ENCODE measurements at places on chromosomes 4 and X. TPM values are rescaled to one million over a fixed set of nuclear protein-coding genes. Genes with fewer than 3 reads are reported as not detected.

- no peak for DNase-seq
These were observed 244.3 kb downstream of the GPAT3 start for GRCh38 chr4:83780053-83780733.

DNA sequence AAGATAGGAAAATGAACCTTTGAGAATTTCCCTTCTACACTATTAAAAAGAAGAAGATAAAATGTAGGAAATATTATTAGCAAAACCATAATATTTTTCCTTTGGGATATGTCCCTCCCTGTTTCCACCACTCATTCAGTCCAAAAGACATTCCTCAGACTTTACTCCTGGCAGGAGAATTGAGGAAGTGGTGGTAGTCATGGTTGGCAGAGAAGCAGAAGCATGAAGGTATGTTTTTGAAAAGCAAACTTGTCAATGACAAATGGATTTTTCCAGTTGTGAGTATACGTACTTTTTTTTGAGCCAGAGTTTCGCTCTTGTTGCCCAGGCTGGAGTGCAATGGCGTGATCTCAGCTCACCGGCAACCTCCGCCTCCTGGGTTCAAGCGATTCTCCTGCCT is 13.7 kb downstream of the STAG2 start:
- DNase-seq, result no peak

DNA sequence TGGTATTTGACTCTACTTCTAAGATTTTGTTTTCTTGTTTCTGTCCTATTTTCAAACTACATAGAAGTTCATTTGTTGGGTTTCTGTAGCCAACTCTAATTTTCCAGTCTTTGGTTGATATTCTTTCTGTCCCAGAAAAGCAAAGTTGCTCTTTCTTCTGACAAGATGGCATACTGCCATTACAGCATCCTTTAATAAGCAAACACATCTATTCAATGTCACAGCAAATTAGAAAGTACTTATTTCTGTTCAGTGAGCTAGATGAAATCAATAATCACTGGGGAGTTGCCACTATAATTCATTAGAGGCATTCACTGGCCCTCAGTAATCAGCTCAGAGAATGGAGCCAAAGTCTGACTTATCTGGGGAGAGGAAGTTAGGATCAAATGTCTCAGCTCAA is 1258.0 kb upstream of the IGFBP7 start:
- DNase-seq, result no peak

CYTL1 gene
- total RNA-seq, result not detected

- DNase-seq, result no peak
These were observed 118.9 kb upstream of the GPC4 start for GRCh38 chrX:133534172-133534571.

DNA sequence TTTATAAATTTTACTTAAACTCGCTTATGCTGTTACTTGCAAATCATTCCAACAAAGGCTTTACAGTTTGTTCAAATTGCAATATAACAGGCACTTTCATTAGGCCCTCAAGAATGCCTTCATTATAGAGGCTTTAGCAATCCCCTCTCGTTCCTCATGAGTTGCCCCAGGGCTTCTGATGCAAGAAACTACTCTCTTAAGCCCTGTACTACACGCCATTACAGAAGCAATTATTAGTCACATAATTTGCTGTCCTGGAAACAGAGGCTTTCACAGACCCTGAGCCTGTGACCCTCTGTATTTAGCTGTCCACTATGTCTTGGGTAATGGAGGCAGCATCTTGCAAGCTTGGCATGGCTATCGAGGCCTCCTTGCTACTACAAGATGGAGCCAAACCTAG is 965.9 kb upstream of the DIAPH2 start:
- DNase-seq, result no peak

- DNase-seq, result no peak
These were observed 191.0 kb upstream of the EMCN start for GRCh38 chr4:100708776-100709175.

DNA sequence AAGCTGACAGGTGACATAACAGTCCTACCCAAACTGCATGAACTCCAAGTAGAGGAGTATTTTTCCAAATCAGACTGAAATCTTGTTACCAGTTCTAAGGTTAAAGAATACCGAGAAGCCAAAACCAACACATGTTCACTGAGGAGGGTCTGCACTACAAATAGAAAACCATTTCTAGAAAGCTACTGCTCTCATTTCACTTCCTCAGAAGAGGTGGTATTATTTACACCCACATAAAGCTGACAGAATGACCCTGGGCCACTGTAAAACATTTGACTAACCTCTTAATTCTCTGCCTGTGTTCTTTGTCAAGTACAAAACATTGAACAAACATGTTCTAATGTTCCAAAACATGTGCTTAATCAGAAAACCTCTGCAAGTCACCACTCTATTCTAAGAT is 95.8 kb downstream of the IQCM start:
- no peak for DNase-seq

- no peak for DNase-seq
These were observed 152.2 kb upstream of the PPARGC1A start for GRCh38 chr4:24042094-24042493.

ELOVL6 gene
- total RNA-seq, result 2.1 TPM

RAB39B gene
- 13.5 TPM for total RNA-seq

DNA sequence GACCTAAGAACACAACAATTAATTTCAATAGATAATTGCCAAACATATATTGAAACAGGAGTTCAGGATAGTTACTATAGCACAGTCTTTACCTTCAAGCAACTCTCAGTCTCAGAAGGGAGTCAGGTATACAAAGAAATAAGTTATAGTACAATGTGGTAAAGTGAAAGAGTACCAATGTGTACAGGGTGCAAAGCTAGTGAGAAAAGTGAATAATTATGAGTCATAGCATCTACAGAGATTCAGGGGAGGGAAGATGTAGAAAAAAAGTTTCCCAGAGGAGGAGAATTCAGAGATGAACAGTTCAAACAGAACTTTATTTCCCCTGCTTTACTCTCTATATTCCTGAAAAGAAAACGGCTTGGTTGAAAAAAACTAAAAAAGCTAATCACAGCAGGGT is 22.7 kb upstream of the DKK2 start:
- DNase-seq, result no peak

DNA sequence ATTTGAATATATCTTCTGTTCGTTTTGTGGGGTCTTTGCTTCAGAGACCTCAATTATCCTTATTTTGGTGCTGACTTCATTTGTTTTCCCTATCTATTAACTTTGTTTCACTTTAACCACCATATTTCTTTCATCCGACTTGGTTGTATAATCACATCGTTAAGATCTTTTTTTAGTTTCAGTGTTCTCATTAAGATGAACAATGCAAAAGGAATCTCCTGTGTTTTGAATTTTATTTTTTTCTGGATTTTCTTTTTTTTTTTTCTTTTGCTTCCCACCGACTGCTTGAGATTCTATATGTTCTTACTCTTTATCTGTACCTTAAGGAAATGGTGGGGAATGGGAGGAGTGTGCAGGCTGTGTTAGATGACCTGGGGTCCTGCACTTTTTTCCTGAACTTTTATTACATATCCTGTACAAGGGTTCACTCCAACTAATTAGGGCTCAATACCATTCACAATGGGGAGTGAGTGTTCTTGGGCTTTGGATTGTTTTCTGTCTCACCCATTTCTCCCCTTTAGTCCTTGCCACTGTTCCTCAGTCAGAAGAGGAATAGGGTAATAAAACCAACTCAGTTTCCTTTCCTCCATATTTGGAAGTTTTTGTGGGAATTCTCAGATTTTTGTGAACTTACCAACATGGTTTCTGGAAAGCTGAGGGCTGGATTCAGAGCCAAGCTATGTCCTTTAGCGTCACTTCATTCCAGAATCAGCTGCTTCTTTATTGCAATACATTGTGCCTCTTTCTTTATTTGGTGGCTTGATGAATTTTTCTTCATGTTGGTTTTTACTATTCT is 43.2 kb upstream of the BMPR1B start:
- no peak for DNase-seq

- no peak for DNase-seq
These were observed 12.4 kb downstream of the AMELX start for GRCh38 chrX:11305641-11306040.

CPZ gene
- not detected for total RNA-seq

GRCh38 chr4:89551191-89551590 is 243.6 kb upstream of the GPRIN3 start:
- no peak for DNase-seq

DNA sequence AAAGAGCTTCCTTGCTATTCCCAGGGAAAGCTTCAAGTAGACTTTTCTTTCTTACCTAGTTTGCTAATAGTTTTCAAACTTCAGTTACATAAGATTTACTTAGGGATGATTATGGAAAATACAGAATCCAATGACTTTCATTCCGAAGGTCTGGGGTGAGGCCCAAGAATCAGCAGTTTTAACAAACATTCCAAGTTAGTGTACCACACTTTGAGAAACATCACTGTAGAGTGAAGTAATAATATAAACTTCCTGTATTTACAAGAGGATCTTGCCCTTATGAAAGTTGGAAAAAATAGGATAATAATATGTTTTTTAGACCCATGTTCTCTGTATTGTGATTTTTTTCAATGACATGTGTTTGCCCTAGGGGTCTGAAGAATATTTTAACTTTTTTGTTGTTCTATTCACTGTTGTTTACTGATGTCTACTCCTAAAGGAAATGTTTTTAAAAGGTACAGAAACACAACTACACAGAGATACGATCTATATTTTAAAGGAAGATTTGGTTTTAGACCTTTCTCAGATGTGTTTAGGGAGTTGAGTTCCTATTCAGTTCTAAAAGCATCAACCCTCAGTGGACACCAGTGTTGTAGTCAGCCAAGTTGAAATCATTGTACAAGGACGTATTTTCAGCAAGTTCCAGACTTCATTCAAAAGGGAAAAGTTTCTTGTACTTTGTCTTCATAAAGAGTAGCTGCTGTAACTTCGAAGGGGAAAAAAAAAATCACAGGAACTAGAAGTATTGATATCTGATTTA is 295.8 kb upstream of the SLC7A11 start:
- DNase-seq, result no peak

GRCh38 chr4:133439830-133440229 is 290.7 kb downstream of the PCDH10 start:
- DNase-seq, result no peak

- no peak for DNase-seq
These were observed 1.3 kb upstream of the ING2 start for GRCh38 chr4:183503497-183504063.

- no peak for DNase-seq
These were observed 11.4 kb upstream of the CITED1 start for GRCh38 chrX:72317139-72317538.

GPRIN3 gene
- 6.5 TPM for total RNA-seq

- no peak for DNase-seq
These were observed 33.2 kb downstream of the C4orf33 start for GRCh38 chr4:129129143-129129542.
